NCI-H446 treated with DMSO at 0.1 percent for 48 hours (cell line): ENCODE measurements at places on chromosomes 16 and 17.

GRCh38 chr17:35084987-35085386, 21.5 kb upstream of the RFFL start:
- DNase-seq = no peak

- DNase-seq = no peak
Observed at GRCh38 chr17:51805765-51806164, 352.7 kb downstream of the CA10 start.

- DNase-seq = no peak
Observed at GRCh38 chr17:50587571-50587970, 27.1 kb downstream of the CACNA1G start.

DNA sequence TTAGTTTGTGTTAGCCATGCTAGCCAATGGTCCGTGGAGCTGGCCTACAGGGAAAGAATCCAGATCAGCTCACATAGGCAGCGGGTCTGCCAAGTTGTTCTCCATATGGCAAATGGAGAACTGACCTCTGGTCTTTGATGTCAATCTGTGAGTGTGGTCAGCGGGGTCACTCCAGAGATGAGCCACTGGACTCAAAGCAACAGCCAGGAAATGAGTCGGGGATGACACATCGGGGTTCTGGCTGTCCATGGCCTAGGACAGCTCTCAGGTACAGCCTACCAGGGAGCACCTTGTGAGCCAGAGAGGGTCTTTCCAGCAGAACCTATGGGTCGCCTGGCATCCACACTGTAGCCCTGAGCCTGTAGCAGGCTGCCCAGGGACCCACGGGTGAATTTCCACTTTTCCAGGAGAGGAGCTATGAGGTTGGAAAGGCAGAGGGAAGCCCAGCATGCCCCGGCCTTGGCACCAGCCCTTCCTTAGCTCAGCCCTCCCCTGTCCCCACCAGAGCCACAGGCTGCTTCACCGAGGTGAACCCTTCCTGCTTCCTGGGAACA, 203.0 kb upstream of the TNRC6C start:
- no peak for DNase-seq

DNA sequence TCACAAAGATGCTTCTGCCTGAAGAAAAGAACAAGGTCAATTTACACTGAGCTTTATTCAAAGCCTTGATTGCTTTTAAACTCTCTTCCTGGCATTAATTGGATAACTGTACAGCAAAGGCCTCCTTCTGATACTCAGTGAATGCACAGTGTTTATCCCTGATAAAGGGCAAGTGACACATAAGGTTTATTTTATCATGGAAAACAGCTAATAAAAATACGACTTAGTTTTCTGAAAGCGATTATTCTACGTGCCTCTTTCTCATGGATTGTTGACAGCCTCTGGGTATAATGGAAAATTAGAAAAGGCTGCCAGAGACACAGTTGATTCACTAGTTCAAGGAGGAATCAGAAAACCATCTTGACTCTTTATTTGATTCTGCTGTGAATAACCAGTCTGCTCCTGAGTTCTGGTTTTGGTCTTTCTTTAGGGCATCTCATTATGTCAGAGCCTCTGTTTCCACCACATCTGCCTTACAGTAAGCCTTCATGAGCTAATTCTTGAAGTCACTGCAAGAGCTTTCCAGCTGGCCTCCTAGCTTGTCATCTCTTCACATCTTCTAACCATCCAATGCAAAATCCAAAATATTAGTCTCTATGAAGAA, 212.9 kb downstream of the CNTNAP4 start:
- DNase-seq = no peak

DNA sequence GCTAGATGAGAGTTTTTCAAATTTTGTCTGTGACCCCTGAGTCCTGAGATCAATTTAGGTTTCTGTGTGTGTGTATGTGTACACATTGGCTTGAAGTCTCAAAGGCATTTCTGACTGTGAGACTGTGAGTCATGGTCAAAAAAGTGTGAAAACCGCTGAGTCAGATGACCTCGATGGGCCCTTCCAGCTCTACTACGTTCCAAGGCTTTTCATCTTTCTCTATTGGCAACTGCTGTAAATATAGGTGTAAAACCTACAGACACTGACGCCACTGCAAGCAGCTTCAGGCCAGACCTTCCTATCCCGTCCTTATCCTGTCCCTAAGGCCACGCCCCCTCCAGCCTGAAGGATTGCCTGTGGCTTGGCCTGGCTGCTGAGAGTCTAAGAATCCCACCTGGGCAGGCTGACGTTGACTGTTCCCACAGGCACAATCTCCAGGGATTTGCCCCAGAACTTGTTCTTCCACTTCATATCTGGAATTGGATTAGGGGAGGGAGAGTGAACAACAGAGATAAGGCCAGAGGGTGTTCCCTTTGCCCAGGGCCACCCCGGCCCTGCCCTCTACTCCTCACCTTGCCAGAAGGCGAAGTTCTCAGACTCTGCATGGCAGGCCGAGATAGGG, 11.3 kb downstream of the OSBPL7 start:
- no peak for DNase-seq

DNA sequence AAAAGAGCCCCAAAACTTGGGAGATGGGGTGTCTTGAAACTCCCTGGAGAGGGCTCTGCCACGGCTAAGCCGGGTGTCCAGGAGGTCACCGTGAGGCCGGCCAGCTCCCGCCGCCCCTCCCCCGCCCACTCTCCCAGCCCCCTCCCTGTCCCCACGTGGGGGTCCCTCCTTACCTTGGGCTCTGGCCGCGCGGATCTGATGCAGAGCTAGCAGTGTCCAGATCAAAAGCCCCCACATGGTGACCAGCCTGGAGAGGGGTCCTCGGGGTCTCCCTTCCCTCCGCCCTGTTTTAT, 447 bp downstream of the SDK2 start:
- DNase-seq = no peak
